ENCODE measurements at places on chromosomes 5 and 9.
A peak's percentile ranks its signal among the peaks of the same experiment; 100 is the strongest.

GRCh38 chr5:73417303-73418034, 31.1 kb downstream of the FOXD1 start:
- DNase-seq, result no peak

DNA sequence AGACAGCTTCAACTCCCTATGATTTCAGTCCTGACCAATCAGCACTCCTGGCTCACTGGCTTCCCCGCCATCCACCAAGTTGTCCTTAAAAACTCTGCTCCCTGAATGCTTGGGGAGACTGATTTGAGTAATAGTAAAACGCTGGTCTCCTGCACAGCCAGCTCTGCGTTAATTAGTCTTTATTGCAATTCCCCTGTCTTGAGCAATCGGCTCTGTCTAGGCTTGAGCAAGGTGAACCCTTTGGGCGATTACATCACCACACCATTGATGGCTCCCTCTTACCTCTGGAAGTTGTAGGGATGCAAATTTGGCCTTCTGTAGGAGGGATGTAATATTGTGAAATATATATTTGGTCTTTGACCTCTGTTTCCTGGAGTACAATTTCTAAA, 2.9 kb upstream of the SLC23A1 start:
- no peak for DNase-seq

DNA sequence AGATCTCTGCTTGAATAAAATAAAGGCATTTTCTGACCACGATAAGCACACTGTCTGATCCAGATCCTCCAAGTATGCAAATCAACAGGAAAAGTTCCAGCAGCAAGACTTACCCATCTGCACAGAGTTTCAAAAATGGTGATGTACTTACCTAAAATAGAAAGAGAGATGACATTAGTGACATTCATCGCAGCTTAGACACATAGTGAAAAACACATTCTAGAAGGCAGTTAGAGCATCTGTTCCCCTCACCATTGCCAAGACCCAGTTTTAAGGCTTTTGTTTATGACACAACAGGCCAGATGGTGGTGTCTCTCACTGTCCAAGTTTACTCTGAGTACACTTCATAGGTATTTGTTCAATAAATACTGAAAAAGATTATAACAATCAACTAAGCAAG, 207.7 kb downstream of the PDE4D start:
- no peak for DNase-seq

GRCh38 chr5:51047369-51047768, 335.9 kb upstream of the ISL1 start:
- no peak for DNase-seq

GRCh38 chr9:36029765-36030528, 6.8 kb upstream of the RECK start:
- no peak for DNase-seq

DNA sequence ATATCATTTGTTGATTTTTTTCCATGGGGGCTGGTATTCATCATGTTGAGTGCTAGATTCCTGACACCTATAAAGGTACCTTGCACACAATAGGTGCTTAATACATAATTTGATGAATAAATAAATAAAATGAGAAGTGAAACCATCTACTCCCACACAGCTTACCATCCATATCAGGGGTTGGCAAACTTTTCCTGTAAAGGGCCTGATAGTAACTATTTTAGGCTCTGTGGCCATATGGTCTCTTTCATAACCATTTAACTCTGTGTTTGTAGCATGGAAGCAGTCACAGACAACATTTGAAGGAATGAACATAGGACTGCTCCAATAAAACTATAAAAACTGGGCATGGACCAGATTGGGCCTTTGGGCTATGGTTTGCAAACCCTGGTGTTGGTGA, 100.3 kb downstream of the GCNT1 start:
- no peak for DNase-seq

- peak; percentile 54 for DNase-seq
Measured at GRCh38 chr5:90562341-90562740, 3.7 kb downstream of the ADGRV1 start.

DNA sequence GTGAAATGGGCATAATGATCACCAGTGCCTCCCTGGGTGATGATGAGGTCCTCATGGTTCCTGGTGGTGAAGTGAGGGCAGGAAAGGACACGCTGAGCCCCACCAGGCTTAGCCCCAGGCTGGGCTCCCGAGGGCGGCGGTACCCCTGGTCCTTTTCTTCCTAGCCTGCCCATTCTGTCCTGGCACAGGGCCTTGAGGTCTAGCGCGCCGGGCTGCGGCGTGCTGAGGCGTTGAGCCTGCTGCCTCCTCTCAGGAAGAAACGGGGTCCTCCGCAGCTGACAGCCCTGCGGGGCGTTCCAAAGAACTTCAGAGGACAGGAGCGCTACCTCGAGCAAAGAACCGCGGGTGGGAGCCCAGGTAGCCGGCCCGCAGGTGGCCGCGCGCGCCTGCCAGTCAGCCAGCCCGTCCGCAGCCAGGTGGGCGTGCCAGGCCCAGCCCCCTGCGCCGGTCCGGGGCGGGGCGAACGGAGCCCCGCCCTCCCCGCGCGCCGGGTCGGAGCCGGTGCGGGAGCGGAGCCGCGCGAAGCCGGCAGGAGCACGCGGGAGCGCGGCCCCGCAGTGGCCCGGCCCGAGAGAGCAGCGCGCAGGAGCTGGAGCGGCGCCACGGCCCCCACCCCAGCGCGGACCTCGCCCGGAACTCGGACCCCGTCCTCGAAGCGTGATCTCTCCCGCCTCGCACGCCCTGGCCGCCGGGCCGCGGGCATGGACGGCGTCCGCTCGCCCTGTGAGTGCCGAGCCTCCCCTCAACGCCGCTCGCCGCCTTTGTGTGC, at the start of gene WNK2:
WNK2 (plus strand) TSS at position 477 of the 769 bp plus-strand sequence. CDS start 791 bp downstream, outside the sequence.
- no peak for DNase-seq

- DNase-seq, result no peak
Measured at GRCh38 chr5:50887889-50888633, 221.6 kb downstream of the PARP8 start.
